EH (cell line): ENCODE measurements at places on chromosomes 5 and 9.

- no peak for DNase-seq
Observed at GRCh38 chr5:54150841-54151240, 159.5 kb downstream of the ARL15 start.

DNA sequence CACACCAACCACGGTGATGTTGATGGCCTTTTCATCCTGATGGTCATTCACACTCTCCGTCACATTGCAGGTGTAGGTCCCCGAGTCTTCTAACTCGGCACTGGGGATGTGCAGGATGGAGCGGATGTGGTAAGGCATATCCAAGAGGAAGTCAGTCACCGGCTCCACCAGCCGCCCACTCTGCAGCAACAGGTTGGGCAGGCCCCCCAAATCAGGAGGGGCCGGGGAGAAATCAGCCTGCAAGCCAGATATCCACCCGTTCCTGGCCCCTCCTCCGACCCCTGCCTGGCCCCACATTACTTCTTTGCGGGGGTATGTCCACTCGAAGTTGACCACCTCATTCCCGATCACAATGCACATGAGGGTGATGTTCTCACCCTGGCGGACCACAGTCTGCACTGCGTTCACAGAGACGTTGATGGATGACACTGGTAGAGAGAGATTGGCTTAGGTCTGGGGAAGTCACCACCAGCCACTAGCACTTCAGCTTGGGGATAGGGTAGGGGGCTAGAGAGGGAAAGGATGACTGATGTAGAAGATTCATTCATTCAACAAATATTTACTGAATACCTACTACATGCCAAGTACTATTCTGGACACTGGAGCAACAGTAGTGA, 22.0 kb downstream of the PDGFRB start:
- no peak for DNase-seq

DNA sequence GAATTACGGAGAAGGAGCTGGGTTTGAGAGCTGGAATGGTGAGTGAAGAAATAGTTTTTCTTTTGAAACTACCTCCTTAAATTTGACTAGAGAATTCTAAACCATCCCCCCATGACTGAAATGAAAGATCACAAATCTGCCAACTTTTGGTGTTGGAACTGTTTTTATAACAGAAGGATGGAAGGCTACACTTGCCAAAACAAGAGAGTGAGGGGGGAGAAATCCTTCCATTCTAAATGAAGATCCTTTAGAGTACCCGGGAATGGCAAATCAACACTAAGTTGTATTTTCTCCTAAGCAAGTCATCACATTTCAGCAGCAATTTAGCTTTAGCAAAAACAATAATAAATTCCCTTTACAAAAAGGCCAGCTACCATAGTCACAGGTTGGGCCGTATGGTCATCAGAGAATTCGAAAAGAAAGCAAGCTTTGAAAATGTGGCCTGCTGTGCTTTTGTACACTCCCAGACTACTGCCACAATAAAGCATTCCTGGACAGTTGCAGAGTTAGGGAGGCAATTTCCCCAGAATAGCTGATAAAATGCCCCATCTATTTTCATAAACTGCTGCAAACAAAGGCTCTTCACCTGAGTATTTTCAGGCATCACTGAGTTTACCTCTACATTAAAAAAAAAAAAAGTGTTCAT, 25.0 kb upstream of the FREM1 start:
- no peak for DNase-seq

GRCh38 chr5:78666041-78666444, 17.5 kb upstream of the LHFPL2 start:
- DNase-seq, result peak; percentile 63

GRCh38 chr5:174335682-174336364, 290.3 kb downstream of the NSG2 start:
- DNase-seq, result peak; percentile 87

GRCh38 chr9:36249189-36249588, 9.1 kb downstream of the GNE start:
- DNase-seq, result no peak

GRCh38 chr5:87347272-87347671, 65.5 kb downstream of the CCNH start:
- peak; percentile 69 for DNase-seq

DNA sequence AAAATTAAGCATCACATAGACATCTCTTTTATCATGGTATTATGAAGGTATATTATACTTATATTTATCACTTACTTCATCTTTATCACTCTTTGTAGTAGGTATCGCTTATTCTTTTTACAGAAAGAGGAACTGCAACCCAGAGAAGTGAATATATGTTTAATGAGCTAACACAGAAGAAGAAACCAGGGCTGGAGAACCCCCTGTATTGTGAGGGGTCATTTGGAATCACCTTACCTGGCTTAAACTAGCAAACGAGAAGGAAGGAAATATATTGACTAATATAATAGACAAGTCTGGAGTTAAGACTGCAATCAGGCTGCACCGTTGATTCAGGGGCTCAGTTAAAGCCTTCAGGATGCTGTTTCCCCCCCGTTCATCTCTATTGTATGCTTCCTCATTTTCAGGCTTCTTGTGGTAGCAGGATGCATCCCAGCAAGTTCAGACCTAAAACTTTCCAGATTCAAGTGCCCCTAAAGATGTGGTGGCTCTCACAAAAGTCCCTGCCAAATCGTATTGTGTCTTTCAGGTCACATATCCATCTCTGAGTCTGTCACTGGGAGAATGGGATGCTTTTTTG, 146.4 kb downstream of the GCNT1 start:
- DNase-seq, result no peak

DNA sequence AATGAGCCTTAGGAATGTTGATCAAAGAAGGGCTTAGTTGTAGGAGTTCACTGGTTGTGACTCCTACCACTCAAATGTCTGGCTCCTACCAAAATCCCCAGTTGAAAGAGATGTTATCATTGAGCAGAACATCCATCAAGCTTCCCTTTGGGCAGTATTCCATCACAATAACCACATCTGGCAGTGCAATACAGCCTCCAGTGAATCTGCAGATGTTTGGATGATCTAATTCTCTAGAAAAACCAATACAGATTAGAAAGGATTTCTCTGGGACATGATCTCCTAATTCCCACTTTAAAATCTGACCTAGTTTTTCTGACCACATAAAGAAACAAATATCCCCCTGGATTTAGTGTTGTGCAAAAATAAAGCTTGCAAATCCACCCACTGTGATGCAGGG, 81.6 kb downstream of the TMEM215 start:
- no peak for DNase-seq

DNA sequence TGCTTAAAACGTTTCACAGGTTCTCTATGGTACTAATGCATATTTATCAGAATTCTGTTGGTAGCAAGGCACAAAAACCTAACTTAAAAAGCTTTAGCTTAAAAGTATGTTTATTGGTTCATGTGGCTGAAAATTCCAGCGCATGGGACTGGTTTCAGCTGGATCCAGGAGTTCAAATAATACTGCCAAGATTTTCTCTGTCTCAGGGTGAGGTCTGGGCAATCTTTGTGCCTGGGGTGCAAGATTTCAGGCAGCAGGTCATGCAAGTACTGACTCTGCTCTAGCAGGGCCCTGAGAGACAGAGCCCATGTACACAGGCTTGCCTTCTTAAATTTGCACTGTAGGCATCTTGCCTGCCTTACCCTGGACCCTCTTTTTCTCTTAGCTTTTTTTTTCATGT, 134.2 kb upstream of the GAS1 start:
- no peak for DNase-seq

- DNase-seq, result no peak
Observed at GRCh38 chr9:70811638-70812037, 309.8 kb downstream of the TRPM3 start.

GRCh38 chr5:56734091-56734694, 81.2 kb upstream of the MAP3K1 start:
- no peak for DNase-seq

- DNase-seq, result no peak
Observed at GRCh38 chr5:115435065-115435777, 109.4 kb downstream of the FEM1C start.

DNA sequence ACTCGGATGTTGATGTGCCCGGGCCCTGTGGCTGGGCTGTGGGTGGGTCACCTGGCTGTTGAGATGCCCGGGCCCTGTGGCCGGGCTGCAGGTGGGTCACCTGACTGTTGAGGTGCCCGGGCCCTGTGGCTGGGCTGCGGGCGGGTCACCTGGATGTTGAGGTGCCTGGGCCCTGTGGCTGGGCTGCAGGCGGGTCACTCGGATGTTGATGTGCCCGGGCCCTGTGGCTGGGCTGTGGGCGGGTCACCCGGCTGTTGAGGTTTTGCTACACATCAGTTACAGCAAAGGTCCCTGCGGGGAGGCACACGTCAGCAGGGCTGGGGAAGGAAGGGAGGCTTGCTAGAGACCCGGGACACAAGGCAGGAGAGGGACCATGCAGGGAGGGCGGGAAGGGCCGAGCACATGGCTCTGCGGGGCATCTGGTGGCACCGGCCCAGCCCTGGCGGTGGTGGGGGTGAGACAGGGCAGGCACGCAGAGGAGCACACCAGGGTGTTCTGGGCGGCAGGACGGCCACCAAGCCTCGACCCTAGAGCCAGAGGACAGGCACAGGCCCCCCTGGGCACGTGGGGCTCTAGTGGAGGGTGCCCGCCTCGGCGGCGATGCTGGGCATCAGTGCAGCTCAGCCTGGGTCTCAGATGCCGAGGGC, 35.4 kb downstream of the PNPLA7 start:
- no peak for DNase-seq

DNA sequence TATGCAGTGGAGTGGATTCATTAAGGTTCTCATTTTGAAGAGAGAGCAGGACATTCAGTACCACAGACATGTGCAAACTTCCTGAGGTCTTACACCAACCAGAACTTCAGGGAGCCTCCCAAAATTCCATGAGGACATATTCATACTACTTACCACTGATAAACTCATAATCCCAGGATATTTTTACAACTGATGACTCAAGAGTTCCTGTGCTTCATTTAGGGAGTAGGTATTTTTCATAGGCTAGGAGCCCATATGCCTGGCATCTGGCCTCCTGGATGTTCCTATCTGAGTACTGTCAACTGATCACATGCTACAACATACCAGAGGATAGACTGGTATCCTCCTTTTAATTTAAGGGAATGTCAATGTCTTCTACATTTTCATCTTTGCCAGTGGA, 578.0 kb downstream of the EFNA5 start:
- no peak for DNase-seq

GRCh38 chr9:107991581-107991980, 502.0 kb upstream of the KLF4 start:
- no peak for DNase-seq

- DNase-seq, result peak; percentile 7
Observed at GRCh38 chr5:61916621-61917620, 389.1 kb upstream of the KIF2A start.

- DNase-seq, result no peak
Observed at GRCh38 chr5:40307920-40308319, 371.8 kb upstream of the PTGER4 start.

DNA sequence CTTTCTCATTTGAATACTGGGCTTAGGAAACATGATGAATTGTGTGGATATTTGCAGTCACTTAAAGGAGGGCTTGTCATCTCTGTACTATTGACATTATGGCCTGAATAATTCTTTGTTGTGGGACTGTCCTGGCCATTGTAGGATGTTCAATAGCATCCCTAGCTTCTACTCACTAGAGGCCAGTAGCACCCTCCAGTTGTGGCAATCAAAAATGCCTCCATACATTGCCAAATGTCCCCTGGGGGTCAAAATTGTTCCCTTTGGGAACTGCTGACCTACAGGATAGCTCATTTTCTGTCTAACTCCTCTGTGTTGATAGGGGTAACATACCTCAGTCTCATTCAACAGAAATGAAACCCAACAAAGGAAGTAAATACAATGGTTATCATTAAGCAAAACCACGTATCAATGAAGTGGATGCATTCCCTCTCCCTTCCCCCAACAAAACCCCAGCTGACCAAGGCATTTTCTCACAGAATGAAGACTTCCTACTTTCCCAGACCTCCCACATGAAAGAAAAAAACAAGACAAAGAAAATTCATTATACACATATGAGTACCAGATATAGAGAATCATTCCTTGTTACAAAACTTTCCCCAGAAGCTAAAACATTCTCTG, 18.1 kb downstream of the FYB1 start:
- no peak for DNase-seq

- peak; percentile 1 for DNase-seq
Observed at GRCh38 chr5:152072091-152072490, 147.4 kb upstream of the GLRA1 start.

GRCh38 chr5:150000990-150001659, 586 bp downstream of the HMGXB3 start:
- DNase-seq, result peak; percentile 59

GRCh38 chr5:104564530-104564929, 1001.9 kb upstream of the NUDT12 start:
- DNase-seq, result no peak

DNA sequence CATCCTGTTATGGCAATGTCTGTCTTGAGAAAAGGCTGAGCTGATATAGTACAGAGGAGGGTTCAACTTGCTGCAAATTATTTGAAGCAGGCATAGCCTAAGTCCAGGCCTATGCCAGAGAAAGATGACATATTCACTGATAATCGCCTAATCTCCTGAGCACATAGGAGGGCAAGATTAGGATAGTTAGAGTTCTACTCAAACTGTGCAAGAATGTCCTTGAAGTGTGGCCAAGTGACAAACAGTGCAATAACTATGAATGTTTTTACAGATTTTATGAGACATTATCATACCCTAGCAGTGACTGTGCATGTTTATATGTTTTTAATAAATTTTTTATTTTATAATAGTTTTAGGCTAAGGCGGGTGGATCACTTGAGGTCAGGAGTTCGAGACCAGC, 96.2 kb downstream of the TSSK1B start:
- no peak for DNase-seq

- DNase-seq, result peak; percentile 80
Observed at GRCh38 chr9:92607773-92608172, 62.2 kb downstream of the IPPK start.

GRCh38 chr9:37201581-37201980, 81.2 kb downstream of the ZCCHC7 start:
- DNase-seq, result no peak

DNA sequence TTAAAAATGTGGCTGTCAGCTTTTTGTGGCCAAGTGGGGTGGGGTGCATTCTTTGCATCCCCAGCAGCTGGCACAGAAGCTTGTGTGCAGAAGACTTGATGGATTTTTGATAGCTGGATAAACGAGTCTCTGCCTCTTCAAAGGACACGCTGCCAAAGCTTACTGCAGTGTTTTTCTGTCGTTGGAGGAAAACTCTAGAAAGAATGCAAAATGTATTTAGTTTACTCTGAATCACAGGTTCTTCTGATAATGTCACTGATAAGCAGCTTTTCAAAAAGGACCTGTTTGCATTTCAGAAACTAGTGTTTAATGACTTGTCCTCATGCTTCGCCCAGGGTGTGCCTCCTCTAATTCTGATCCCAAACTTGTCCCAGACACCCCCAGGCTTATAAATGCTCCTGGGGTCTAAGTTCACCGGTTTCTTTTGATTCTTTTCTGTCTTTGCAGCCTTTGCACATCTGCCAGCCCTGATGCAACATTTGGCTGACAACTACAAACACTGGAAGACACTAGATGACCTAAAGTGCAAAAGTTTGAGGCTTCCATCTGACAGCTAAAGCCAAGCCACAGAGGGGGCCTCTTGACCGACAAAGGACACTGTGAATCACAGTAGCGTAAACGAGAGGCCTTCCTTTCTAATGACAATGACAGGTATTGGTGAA, 66.0 kb downstream of the WDR41 start:
- peak; percentile 40 for DNase-seq
